ENCODE measurements at places on chromosomes 2 and 18. TPM values are rescaled to one million over a fixed set of nuclear protein-coding genes. Genes with fewer than 3 reads are reported as not detected.

DNA sequence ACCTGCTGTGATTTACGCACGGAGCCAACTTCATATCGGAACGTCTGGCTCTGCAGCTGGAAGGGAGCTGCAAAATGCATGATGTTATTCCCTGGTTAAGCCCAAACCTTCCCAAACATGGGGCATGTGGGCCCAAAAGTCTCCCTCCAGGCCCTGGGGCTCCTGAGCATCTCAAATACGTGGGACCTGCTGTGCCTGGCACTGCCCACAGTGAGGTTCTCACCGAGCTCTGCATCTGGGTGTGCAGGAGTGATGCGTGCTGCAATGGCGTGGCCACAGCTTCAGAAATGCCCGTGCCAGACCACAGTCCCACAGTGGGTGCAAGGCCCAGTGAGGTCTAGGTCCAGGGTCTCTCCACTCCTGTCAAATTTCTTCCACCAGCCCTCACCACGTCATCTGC is 503.3 kb downstream of the EIPR1 start:
- no peak for DNase-seq

DNA sequence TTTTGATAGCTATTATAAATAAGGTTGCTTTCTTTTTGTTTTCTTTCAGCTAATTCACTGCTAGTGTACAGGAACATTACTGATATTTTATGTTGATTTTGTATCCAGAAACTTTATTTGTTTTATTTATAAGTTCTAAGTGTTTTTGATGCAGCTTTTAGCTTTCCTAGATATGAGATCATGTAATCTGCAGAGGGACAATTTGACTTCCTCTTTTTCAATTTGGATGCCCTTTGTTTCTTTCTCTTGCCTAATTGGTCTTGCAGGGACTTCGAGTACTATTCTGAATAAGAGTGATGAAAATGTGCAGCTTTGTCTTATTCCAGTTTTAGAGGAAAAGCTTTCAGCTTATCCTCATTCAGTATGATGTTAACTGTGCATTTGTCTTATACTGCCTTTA is 643.4 kb upstream of the CDH2 start:
- DNase-seq, result no peak

DNA sequence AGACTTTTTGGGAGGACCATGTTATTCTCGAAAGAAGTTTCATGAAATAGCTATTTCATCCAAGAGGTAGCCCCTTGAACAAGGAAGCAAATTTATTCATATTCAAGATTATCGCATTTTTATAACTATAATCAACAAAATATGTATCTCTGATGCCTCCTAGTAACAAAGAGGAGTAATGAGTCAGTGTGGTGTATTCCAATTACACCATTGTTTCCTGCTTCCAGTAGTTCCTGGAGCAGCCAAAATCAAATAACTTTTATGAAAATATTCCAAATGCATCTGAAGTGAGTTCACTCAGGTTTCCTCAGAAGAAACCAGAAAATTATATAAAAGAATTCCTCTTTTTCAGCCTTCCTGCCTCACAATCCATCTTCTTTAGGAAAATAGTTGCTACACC is 43.0 kb downstream of the ANKRD36B start:
- DNase-seq, result no peak

DNA sequence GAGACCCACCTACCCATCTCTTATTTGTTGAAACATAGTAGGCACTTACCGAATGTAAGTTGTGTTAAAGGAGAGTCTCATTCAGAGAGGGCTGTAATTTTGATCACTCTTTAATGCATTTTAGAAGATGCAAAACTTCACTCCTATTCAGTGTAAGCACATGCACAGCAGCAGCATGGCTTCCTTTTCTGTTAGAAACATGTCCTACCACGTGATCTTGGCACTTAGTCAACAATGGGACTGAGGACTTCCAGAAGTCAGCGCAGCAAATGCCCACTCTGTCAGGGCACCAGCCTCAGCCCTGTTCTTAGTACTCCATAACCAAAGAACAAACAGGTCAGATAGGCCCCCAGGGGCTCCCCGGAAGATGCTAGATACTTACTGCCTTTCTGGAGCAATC is 456.5 kb downstream of the METTL4 start:
- no peak for DNase-seq

- DNase-seq, result no peak
These were observed 159.0 kb downstream of the DCC start for GRCh38 chr18:52499016-52499415.

- no peak for DNase-seq
These were observed 34.4 kb downstream of the VPS54 start for GRCh38 chr2:63984606-63985359.

DNA sequence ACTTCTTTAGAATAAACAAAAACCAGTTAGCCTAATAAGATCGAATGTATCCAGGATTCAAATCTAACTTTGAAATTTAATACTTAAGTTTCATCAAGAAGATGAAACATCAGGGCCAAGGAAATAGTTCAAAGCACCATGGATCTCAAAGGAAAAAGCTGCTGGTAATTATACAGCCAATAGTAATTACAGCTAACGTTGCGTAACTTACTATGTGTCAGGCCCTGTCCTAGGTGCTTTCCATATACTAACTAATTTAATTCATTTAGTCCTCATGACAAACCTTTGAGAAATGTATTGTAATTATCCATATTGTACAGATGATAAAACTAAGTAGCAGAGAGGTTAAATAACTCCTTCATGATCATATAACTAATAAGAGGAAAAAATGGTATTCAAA is 598.6 kb downstream of the NYAP2 start:
- DNase-seq, result no peak

DNA sequence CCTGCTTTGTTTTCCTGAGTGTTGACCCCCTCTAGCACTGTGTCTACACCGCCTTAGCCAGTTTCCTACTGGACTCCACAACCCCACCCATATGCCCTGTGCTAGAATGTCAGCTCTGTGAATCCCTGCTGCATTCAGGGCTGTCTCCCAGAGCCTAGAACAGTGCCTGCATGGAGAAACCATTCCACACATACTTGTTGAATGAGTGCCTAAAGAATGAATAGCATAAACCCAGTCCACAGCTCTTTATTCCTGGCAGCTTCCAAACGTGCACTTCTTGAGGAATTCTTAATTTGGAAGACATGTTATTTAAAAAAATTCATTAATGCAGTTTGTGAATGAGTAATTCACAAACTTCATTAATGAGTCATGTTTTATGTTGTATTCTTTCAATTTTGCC is 6.5 kb upstream of the NAPG start:
- no peak for DNase-seq

GRCh38 chr2:46770622-46771021 is 145.0 kb downstream of the MCFD2 start:
- no peak for DNase-seq

DNA sequence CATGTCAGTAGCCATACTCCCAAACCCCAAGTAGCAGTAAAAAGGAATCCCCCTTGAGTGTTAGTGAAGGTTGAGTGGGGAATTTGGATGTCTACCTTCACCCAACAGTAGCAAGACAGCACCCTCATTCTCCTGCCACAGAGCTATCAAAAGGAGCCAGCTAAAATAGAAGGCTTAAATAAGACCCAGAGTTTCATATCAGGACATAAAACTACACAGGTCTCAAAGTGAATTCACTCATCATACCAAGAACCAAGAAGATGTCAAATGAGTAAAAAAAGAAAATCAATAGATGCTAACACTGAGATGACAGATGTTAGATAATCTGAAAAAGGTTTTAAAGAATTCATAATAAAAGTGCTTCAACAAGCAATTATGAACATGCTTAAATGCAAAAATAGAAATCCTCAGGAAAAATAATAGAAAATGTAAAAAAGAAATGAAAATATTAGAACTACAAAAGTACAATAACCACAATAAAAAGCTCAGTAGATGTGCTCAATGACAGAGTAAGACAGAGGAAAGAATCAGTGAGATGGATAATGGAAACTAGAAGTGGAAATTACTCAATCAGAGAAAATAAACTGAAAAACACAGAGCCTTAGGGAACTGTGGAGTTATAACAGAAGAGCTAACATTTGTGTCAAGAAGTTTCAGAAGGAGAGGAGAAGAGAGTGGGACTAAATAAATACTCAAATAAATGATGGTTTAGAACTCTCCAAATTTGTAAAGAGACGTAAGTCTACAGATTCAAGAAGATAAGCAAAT is 90.5 kb downstream of the EDAR start:
- DNase-seq, result no peak

- DNase-seq, result no peak
These were observed 222.6 kb upstream of the SPRED2 start for GRCh38 chr2:65655000-65655399.

- DNase-seq, result no peak
These were observed 192.2 kb upstream of the FBXO11 start for GRCh38 chr2:48098539-48098938.

- no peak for DNase-seq
These were observed 54.2 kb upstream of the GAREM2 start for GRCh38 chr2:26118682-26119081.

GRCh38 chr2:157345647-157346389 is 20.2 kb upstream of the ERMN start:
- no peak for DNase-seq

DNA sequence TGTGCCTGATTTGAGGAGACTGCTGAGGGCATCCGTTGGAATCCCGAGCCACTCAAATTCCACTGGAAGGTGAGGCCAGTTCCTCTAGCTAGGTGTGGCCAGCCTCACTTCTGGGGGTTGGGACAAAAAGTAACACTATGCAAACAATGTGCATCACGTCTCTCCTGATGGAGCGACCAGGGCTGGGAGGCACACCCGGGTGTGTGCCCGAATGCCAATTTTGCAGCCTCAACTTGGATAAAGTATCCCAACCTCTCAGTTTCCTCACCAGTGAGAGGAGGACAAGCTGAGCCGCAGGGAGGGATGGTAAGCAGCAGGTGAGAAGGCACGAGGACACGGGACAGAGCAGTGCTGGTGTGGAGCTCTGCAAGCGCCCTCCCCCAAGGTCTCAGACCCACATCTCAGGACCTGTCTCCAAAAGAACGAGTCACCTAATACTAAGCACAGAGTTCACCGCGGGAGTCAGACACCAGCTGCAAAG is 218.3 kb downstream of the HAUS1 start:
- DNase-seq, result no peak

- DNase-seq, result no peak
These were observed 892.1 kb upstream of the ACVR2A start for GRCh38 chr2:146952696-146953095.

GRCh38 chr2:156958374-156958773 is 299.1 kb upstream of the GALNT5 start:
- DNase-seq, result no peak

- DNase-seq, result no peak
These were observed 665.3 kb downstream of the STK39 start for GRCh38 chr2:167581961-167582574.

- DNase-seq, result peak; percentile 24
These were observed 29.3 kb upstream of the DUSP2 start for GRCh38 chr2:96174251-96175144.

- no peak for DNase-seq
These were observed 11.6 kb downstream of the HNRNPLL start for GRCh38 chr2:38591152-38591551.

- DNase-seq, result no peak
These were observed 570.4 kb downstream of the CCDC85A start for GRCh38 chr2:56754066-56754615.

GRCh38 chr2:216477283-216478035 is 21.2 kb upstream of the RPL37A start:
- DNase-seq, result no peak

DNA sequence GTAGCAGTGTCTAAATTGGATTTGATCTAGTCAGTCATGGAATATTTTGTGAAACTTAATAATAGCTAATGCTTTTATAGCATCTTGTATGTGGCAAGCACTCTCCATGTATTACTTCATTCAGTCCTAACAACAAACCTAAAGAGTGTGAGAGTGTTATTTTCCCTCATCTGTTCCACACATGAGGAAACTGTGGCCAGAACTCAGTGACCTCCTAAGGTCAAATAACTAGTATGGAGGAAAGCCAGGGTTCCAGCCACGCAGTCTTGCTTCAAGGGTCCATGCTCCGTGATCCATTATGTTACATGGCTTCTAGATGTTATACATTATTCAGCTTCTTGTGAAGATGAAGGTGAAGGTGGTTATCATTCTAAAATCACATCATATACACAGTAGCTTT is 45.5 kb downstream of the TWSG1 start:
- DNase-seq, result no peak

DNA sequence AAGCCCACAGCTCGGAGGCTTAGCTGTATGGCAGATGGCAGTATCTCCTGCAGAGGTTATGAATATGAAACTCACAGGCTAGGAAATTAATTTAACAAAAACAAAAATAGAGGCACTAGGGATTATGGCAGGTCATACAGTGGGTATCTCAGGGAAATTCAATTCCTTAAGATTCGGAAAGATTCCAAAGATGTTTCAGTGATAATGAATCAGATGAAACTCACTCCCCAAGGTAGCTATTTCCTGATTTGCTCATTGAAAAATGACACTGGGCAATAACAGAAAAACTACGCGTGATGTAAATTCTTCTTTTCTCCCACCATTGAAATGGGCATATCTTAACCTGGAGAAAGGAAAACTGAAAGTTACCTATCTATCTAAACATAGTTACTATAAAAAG is 414.1 kb downstream of the STK39 start:
- no peak for DNase-seq

GRCh38 chr2:107062599-107063220 is 176.7 kb upstream of the ST6GAL2 start:
- DNase-seq, result no peak

The COL3A1 gene
- 1,758 TPM for polyA plus RNA-seq

The CRYGD gene
- not detected for polyA plus RNA-seq

The SELENOI gene
- polyA plus RNA-seq, result 26.7 TPM

The CYP27A1 gene
- polyA plus RNA-seq, result 47.0 TPM

The SERPINB10 gene
- 0.26 TPM for polyA plus RNA-seq

The CNDP1 gene
- 0.76 TPM for polyA plus RNA-seq

The FAM168B gene
- polyA plus RNA-seq, result 117 TPM

The ARHGAP28 gene
- 80.9 TPM for polyA plus RNA-seq

The PROKR1 gene
- polyA plus RNA-seq, result 0.27 TPM

The DYNAP gene
- polyA plus RNA-seq, result not detected

The KRTCAP3 gene
- polyA plus RNA-seq, result 5.4 TPM

The FAM237A gene
- not detected for polyA plus RNA-seq

The KCNE4 gene
- polyA plus RNA-seq, result 17.8 TPM
